ENCODE measurements at places on chromosomes 11 and 22.

DNA sequence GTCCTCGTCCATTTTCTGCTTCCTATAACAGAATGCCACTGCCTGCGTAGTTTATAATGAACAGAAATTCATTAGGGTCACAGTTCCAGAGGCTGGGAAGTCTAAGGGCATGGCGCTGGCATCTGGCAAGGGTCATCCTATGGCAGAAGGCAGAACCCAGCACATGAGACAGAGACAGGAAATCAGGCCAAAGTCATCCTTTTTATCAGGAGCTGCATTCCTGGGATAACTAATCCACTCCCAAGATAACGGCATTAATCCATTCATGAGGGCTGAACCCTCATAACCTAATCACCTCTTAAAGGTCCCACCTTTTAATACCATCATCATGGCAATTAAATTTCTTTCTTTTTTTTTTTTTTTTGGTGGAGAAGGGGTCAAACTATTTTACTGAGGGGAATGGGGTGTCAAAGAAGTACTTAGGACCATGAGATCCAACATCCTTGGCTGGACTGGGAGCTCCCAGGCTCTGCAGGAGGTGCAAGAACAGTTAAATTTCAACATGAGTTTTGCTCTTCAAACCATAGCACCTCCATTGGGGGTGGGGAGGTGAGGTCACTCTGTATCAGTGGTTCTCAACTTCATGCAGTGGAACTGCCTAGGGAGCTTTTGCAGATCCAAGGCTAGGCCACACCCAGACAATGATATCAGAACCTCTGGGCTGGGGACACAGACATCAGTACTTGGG, 4.4 kb downstream of the TMEM109 start:
- no peak for DNase-seq

DNA sequence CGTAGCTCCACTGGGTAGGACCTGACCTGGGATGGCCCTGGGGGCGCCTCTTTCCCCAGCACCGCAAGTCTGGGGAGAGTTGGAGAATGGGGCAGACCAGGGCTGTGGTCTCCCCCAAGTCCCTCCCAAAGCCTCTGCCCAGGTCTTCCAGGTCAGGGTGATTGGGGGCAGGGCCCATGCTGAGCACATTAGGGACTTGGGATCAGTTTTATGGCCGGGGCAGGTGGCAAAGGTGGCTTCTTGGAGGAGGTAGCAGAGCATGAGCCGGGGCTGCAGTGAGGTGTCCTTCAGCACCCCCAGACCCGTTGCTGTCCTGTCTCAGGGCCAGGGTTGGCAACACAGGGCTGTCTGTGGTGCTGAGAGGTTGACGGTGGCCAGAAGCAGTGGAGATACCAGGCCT, 6.0 kb downstream of the RELT start:
- DNase-seq, result no peak

- DNase-seq, result no peak
Observed at GRCh38 chr22:39292031-39292462, 27.4 kb downstream of the RPL3 start.

- DNase-seq, result no peak
Observed at GRCh38 chr22:38614332-38615063, 41.7 kb downstream of the FAM227A start.

DNA sequence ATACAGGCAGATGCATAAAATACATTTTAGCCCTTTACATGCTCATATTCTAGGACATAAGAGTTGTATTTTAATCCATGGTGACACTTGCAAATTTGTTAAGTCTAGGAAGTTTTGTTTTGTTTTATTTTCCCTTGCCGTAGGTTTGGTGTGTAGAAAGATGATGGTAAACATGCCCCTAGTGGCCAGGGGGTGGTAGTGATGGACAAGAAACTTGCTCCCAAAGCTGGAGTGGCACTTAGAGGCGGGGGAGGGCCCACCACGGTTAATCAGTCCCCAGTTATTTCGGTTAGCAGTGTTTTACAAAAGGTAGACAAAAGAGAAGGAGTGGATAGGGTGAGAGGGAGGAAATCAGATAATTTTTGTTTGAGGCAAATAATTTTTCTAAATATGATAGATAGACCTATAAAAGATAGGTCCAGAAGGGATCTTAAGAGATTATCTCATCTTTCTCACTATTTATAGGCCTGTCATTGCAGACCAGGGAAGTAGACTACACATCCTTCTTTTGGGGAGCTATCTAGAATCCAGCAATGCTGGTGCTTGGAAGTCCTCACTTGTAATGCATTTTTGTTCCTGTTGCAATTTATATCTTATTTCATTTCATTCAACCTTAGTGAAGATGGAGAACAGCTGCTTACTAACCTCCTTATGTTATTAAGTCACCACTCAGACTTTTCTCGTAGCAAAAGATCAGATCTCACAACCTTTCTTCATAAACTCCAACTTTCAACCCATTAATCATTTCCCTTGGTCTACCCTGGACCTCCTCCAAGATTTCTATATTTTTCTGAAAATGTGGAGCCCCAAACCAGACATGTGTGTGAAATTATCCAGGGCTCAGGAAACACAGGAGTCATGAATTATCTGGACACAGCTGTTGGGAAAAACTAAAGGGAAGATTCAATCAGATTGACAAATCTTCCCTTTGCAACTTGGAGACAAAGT, 5.9 kb upstream of the BDNF start:
- no peak for DNase-seq

DNA sequence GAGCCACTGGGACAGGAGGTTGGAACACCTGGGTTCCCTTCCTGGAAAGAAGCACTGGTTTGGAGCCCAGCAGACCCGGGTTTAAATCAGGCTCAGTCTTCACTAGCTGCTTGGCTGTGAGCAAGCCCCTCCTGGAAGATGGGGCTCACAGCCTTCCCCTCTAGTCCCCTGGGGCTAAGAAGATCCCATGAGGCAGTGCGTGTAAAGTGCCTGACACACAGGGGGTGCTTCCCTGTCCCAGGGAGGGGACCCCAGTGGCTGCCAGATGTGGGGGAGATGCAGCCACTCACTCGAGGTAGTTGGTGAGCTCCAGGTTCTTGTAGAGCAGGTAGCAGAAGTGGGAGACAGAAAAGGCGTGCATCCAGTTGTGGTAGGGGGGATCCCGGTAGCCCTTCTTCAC, 93.2 kb downstream of the PDE2A start:
- no peak for DNase-seq

GRCh38 chr22:19275919-19276600, 15.5 kb downstream of the CLTCL1 start:
- no peak for DNase-seq

GRCh38 chr11:11621573-11622339, at the start of gene GALNT18:
GALNT18 (minus strand) TSS chr11:11622005.
- peak; percentile 66 for DNase-seq

DNA sequence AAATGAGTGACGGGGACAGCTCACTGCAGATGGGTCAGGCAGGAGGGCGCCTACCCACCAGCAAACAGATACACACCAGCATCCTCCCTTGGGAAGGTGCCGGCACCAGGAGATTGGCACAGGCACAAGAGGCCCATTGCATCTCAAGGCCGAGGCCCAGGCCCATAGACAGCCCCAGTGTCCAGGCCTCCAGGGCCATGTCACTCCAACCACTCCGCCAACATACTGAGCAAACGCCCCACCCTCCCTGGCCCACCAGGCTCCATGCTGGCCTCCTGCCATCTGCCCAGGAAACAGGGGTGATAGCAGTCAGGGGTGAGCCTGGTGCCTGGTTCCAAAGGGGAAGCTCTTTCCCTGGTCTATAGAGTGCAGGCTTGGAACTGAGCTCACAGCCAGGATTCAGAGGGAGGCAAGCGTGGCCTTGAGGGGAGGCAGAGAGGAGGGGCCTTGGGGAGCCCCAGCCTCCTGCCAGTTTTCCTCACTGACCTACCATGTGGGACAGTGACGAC, 34.7 kb downstream of the PISD start:
- DNase-seq, result no peak

DNA sequence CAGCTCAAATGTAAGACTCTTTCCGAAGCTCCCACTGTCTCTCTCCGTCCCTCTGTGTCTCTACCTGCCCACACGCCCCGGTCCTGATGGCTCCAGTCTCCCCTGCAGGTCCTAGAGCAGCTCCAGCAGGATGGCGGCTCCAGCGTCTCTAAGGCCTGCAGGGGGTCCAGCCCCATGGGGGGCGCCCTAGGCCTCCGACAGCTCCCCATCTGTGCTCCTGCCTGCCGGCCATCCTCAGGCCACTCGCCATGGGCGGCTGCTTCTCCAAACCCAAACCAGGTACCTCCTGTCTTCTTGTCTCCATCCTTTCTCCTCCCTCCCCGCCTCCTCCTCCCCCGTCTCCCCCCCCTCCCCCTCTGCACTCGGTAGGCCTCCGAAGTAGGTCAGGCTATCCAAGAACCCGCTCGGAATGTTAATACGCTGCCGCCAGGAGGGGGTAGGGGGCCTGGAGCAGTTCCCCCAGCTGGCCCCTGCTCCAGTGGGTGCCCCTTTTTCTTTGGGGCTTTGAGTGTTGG, 699 bp downstream of the AIFM3 start:
- DNase-seq, result no peak

DNA sequence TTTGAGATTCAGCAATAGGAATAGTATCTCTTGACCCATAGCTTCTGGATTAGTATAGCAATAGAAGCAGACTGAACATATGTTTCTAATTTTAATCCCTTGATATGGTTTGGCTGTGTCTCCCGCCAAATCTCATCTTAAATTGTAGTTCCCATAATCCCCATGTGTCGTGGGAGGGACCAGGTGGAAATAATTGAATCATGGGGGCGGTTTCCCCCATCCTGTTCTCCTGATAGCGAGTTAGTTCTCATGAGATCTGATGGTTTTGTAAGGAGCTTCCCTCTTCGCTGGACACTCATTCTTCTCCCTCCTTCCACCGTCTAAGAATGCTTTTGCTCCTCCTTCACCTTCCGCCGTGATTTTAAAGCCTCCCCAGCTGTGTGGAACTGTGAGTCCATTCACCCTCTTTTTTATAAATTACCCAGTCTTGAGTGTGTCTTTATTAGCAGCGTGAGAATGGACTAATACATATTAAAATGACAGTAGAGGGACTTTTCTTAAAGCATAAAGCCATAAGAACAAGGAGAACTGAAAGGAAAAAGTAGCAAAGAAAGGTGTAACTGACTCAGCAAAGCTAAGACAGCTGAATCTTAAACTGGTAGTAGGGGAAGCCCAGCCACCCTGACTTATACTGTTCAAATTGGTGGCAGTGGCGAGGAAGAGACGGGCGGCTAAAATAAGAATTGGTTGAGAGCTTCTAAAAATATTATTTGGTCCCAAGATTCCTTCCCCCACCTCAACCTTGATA, 20.3 kb upstream of the SLN start:
- DNase-seq, result no peak

GRCh38 chr11:68191661-68192579, 21.2 kb downstream of the KMT5B start:
- no peak for DNase-seq

GRCh38 chr11:128931668-128932067, 11.0 kb downstream of the TP53AIP1 start:
- peak; percentile 35 for DNase-seq

GRCh38 chr22:41023299-41023623, 69.1 kb upstream of the EP300 start:
- DNase-seq, result no peak

DNA sequence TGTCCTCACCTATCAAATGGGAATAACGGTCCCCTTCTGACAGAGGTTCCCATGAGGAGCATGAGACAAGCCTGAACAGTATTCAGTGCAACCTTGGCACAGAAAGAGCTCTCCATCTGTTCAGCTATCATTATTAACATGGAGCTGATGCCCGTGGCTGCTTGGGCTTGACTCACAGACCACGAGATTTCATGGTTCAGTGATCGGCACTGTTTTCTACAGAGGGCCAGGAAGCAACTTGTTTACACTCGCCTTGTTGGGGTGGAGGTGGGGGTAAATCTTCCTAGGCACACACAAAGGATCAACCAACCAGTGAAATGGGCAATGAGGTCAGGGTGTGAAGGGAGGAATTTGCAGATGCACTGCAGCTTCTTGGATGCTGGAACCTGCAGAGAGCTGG, 88.2 kb downstream of the CWC15 start:
- no peak for DNase-seq

GRCh38 chr11:8263109-8263768, 439 bp downstream of the LMO1 start:
- no peak for DNase-seq

GRCh38 chr22:24482575-24482974, 12.6 kb upstream of the UPB1 start:
- DNase-seq, result no peak

GRCh38 chr11:134032043-134032442, 36.8 kb upstream of the JAM3 start:
- DNase-seq, result no peak

- DNase-seq, result no peak
Observed at GRCh38 chr11:123509737-123510578, 79.9 kb downstream of the GRAMD1B start.

GRCh38 chr11:15710580-15711275, 596.0 kb downstream of the INSC start:
- no peak for DNase-seq

- DNase-seq, result no peak
Observed at GRCh38 chr11:76837696-76838677, 22.7 kb upstream of the ACER3 start.

GRCh38 chr22:35215993-35216392, 41.3 kb upstream of the HMGXB4 start:
- DNase-seq, result no peak

DNA sequence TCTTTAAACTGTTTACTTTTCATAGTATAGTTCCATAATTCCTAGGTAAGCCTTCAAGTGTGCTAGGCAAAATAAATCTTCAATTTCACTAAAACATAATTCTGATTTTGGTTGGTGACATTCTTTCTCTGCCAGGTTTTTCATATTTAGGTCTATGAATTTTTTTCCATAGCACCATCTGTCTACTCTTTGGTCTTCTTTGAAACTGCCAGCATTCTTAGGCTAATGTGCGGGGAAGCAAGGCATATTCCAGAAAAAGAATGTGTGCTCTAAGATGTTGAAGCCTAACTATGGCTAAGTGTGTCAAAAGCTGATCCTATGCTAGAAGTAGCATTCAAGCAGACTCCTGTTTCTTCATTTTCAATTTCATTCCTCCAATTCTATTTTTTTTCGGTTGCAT, 213.9 kb upstream of the C11orf87 start:
- no peak for DNase-seq

GRCh38 chr11:22161489-22161888, 31.4 kb upstream of the ANO5 start:
- no peak for DNase-seq

DNA sequence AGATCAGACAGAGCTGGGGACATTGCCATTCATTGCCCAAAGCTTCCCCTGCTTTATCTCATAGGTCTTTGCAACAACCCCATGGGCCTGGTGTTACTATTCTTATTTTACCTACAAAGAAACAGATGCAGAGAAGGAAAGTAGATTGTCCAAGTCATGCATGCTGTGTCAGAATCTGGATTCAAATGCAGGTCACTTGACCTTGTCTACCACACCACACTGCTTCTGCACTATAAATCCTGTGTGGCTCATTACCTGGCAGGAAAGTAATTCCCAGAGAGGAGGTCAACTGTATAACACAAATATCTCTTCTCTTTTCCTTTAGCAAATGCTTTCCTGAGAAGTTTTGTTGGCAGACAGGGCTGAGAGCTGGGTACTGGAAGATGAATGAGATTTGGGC, 18.5 kb downstream of the PLEKHB1 start:
- no peak for DNase-seq

Measured in keratinocyte (primary cell).